ENCODE measurements at places on chromosomes 5 and 9.

DNA sequence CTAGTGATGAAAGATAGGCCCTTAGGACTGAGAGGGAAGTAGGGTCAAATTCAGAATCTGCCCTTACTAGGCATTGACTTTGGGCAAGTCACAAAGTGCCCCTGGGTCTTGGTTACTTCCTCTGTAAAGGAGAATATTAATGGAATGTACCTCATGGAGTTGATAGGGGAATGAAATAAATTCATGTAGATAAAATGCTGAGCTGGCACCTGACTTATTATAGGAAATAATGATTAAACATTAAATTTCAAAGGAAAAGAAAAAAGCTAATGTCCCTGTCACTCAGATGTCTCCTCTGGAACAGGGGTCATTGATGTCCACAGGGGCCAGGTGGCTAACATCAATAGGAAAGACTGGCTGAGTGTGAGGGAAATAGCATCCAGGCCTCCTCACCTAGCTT lies 321.4 kb downstream of the TRIM32 start:
- DNase-seq = no peak

DNA sequence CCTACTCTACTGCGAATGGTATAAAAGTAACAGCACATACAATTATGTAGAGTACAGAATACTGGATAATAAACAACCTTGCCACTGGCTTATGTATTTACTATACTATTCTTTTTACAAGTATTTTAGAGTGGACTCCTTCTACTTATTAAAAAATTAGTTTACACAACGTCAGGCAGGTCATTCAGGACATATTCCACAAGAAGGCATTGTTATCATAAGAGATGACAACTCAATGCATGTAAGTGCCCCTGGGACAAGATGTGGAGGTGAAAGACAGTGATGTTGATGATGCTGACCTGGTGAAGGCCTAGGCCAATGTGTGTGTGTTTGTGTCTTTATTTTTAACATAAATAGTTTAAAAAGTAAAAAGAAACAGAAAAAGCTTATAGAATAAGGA lies 421.7 kb downstream of the CDH12 start:
- DNase-seq = no peak

GRCh38 chr5:113162208-113162607 lies 185.6 kb downstream of the DCP2 start:
- no peak for DNase-seq

DNA sequence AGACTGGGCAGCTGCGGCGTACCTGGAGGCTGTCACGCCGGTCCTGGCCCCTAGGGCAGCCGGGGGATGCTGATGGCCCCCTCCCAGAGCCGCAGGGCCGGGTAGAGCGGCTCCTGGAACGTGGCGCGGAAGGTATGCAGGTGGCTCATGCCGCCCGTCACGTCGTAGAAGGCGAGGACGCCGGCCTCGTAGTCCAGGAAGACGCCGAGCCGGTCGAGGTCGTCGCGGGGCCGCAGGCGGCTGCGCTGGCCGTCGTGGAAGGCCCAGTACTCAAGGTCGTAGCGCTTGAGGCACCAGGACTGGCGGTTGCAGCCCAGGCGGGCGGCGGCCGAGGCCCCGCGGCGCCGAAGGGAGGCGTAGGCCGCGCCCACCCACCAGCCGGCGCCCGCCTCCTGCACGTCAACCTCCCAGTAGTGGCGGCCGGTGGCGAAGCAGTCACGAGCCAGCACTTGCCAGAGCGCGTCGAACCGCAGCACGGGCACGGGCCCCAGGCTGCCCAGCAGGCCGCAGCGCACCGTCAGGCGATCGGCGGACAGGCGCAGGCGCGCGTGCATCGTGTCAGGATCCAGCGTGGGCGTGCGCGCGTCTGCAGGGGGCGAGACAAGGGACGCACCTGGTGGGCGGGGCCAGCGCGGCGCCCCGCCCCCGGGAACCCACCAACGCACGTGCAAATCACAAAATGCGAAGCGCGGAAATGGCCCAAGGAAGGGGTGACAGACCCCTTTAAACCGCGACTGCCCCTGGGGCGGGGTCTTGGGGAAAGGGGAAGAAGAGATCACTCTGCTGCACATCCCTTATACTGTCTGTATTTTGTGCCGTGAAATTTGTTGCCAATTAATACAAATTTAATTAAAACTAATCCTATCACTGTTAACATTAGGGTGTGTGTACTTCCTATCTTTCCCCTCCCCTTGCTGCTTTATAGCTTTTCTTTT lies 31.2 kb downstream of the NANS start:
- DNase-seq = no peak

- no peak for DNase-seq
Measured at GRCh38 chr5:146209714-146210113, 6.3 kb downstream of the RBM27 start.

DNA sequence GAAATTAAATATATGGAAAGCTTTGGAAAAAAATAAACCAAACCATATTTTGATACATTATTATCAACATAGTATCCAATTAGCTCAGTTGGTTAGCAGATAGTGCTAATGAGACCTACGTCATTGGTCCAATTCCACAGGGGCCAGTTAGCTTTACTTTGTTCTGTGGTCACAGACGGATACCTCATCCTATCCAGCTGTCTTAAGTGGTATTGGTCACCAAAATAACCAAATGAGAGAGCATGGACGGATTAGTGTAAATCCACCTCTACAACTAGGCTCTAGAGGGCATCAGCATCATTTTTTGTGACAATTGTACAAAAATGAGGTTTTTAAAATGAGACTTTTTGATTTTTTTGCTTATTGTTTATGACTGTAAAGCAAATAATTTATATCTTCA lies 364.2 kb downstream of the KIAA0825 start:
- no peak for DNase-seq

DNA sequence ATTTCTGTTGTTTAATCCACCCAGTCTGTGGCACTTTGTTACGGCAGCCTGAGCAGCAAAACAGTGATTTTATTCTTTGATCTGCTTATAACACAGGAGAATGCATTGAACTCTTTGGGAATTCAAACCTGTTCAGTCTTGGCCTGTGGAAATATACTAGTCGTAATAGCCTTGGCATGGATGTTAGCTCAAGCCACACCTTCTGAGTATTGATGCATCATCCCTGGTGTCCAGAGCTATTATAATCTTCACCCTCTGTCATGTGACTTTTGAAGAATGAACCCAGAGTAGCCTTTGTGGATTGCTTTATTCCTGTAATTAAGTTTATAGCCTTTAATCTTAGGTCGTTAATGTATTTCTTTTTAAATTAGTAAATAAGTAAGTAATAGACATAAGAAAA lies 50.8 kb upstream of the TEX48 start:
- no peak for DNase-seq

DNA sequence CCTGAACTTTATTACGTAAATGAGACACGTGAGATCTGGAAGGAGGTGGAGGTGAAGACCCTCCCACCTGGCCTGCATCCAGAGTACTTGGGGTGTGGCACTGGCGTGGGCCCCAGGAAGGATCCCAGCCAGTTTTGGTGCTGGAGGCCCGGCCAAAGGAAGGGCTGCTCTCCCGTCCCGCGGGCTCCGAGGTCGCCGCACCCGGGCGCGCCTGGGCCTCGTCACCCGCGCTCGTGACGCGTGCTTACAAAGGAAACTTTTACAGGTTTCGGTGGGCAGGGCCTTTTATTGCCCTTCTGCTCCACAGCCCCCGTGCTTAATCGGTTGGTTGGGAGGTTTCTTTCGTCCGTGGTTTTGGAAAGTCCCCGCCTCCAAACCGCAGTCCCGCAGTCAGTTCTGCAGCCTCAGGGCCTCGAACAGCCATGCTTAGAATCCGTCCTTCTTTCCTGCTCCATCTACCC lies 29.2 kb downstream of the CDKN2A start:
- no peak for DNase-seq

DNA sequence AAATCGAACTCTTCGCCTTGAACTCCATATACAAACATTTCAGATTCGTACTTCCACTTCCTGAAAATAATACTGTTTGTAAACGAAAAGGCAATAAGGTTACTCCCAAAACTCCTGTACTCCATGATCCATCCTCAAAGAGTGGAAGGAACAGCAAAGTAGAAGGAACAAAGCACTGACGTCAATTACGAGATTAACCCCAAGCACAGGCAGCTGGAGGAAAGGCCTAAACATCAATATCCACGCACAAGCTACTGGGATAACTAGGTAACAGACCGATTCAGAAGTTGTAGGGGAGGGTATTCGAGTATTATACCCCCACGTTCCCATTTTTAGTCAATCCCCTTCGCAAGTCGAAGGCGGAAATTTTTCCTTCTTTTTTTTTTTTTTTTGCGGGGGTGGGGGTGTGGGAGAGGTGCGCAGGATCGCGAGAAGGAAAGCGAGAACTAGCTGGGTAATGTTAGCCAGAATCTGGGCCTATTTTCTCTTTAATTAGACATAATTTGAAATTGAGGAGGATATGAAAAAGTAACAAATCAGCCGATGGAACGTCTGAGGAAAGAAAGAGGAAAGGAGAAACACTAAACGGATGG lies 909 bp downstream of the AFF4 start:
- DNase-seq = peak; percentile 81

DNA sequence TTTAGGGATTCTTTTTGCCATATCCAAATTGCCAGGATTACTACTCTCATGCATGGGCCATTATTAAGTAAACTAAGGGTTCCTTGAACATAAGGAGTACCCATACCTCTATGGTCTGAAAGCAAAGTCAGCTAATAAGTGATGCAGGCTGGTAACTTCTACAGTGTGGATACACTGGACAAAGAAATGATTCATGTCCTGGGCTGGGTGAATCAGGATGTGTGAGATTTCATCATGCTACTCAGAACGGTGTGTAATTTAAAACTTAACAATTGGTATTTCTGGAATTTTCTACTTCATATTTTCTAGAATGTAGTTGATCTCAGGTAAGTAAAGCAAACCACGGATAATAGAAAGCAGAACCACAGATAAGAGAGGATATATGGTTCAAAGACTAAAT lies 428.8 kb downstream of the CHSY3 start:
- DNase-seq = no peak

Data from skin of body (tissue), 3 donors.